RPMI8226 (cell line): ENCODE measurements at places on chromosomes 16 and 17.

- DNase-seq: no peak
These were observed 278.8 kb upstream of the C16orf82 start for GRCh38 chr16:26787924-26788323.

DNA sequence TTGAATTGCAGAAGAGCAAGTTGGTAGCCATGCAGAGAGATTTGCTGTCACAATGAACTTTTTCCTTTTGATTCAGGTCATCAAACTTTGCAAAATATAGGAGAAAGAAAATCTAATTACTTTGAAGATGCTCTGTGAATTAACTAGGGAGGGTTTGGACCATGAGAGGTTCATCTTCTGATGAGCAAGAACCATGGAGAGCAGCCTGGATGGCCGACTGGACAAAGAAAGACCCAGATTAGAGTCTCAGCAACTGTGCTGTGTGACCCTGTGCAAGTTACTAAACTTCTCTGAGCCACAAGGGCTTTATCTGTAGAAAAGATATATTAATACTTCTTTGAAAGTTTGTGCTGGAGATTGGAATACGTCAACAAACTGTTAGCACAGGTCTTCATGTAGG lies 122.6 kb upstream of the ADAMTS18 start:
- no peak for DNase-seq

GRCh38 chr16:54283725-54284318 lies 2.8 kb downstream of the IRX3 start:
- DNase-seq: no peak

DNA sequence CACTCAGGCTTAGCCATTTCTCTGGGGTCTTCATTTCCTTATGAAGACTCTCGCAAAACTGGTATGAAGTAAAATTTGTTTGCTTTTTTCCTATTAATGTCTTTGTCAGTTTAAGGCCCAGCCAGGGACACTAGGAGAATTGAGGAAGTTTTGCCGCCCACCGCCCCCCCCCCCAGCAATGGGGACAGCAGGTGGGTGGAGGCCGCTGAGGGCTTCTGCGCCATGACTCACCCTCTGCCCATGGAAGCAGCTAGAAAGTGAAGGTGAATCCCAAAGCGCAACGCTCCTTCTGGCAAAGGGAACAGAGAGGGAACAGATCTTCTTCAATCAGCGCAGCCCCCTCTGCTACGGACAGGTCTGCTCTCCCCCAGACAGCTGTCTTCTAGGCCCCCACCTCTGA lies 49.7 kb downstream of the MARF1 start:
- DNase-seq: no peak

- no peak for DNase-seq
These were observed 16.5 kb upstream of the ZC3H18 start for GRCh38 chr16:88553739-88554138.

GRCh38 chr17:82907797-82908542 lies 68.1 kb upstream of the ZNF750 start:
- no peak for DNase-seq

- no peak for DNase-seq
These were observed 610 bp downstream of the PIK3R5 start for GRCh38 chr17:8964801-8965393.

DNA sequence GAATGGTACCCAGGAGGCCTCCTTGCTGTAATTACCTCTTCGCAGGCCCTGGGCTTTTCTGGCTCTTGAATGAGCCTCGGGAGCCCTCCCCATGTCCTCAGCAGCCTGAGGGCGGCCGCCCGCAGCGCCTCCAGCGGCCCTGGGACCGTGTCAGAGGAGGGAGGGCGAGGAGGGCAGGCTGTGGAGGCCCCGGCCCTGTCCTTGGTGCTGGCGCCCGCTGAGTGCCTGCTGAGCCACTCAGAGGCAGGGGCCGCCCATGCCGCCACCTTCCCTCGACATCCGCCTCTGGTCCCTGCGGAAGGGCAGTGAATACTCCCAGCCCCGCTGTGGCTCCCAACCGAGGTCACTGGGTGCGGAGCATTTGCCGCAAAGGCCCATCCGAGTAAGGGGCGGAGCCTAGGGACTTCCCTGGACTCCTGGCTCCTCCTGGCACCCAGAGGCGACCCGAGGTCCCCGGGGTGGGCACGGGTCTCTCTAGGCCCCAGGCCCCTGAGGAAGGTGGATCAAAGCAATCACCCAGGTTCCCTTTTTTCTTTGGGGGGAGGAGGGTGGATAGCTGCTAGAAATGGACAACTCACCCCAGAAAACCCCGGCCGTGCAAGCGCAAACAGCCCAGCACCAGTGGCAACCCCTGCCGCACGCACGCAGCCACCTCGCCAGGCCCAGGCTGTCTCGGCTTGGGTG lies 2.8 kb downstream of the RBFOX3 start:
- DNase-seq: peak; percentile 76

GRCh38 chr17:27504188-27504995 lies 48.1 kb downstream of the KSR1 start:
- no peak for DNase-seq

DNA sequence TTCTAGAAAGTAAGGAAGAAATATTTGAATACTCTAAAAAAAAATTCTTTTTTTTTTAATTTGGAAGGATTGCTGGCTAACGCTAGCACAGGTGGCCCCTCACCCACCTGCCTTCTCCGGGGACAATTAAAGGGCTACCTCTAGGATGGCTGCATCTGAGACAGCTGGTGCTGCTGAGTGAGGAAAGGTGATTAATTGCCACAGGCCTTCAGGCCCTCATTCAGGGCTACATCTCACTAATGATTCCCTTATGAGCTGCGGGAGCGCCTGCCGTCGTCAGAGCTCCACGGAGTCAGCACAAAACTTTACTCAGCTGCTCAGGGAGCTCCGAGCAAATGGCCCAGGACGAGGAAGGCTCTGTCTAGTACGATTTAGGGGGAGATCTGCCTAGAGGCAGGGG lies 27.0 kb upstream of the AKTIP start:
- no peak for DNase-seq

- DNase-seq: no peak
These were observed 5.6 kb downstream of the USH1G start for GRCh38 chr17:74917430-74917829.

- DNase-seq: no peak
These were observed 55.1 kb downstream of the STXBP4 start for GRCh38 chr17:55023626-55024025.

GRCh38 chr16:81526935-81527334 lies 82.3 kb downstream of the CMIP start:
- no peak for DNase-seq

GRCh38 chr17:79340333-79341221 lies 266.0 kb downstream of the ENGASE start:
- DNase-seq: peak; percentile 91

DNA sequence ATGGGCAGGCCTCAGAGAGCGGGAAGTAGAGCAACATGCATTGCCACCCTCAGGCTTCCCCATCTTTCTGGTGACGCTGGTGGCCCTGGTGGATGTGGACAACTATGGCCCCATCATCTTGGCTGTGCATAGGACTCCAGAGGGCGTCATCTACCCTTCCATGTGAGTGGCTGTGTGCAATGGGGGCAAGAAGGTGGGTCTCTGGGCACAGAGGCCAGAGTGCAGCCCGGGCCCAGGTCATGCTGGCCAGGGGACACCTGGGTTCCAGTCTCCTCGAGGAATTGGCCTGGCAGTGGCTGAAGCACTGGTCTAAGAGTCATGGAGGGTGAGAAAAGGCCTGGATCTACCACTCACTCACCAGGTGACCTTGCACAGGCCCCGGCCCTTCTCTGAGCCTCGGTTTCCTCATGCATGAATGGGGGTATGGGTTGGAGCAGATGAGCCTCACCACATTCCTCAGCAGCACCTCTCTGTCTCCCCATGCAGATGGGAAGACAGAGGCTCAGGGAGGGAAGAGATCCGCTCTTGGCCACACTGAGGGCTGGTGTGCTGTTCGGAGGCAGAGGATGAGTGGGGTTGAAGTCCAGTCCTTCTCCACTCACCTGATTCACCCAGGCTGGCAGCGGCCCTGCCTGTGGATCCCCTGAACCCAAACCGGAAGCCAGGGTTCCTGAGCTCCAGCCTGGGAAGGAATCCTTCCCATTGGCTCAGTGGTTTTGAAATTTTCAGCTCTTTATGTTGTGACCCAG lies 7.2 kb upstream of the ADGRG3 start:
- DNase-seq: no peak

DNA sequence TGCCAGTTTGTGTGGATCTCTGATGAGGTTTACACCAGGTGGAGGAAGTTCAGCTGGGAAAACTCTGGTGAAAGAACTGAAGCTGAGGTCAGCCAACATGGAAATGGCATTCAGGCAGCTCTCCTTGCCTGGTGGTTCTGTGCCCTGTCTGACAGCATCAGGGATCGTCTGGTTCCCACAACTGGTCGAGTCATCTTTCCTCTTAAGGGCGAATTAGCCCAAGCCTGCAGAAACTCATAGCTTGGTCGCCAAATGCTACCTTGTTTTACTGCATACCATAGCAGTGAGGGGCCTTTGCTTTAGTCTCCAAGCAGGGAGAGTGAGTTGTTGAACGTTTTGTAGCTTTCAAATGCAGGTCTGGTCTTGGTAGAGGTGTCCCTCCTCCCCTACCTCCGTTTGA lies 7.2 kb downstream of the PLCG2 start:
- DNase-seq: no peak

DNA sequence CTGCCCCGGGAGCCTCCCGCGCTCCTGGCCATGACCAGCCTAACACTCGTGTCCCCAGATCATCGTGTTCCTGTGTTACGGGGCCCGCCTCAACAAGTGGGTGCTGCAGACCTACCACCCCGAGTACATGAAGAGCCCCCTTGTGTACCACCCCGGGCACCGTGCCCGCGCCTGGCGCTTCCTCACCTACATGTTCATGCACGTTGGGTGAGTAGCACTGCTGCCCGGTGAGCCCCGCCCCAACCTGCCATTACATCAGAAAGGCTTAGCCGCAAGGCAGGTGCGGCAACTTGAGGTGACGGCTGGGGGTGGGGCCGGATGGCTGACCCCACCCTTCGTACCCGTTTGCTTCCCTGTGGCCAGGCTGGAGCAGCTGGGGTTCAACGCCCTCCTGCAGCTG lies 1.4 kb downstream of the RHBDL1 start:
- DNase-seq: no peak

DNA sequence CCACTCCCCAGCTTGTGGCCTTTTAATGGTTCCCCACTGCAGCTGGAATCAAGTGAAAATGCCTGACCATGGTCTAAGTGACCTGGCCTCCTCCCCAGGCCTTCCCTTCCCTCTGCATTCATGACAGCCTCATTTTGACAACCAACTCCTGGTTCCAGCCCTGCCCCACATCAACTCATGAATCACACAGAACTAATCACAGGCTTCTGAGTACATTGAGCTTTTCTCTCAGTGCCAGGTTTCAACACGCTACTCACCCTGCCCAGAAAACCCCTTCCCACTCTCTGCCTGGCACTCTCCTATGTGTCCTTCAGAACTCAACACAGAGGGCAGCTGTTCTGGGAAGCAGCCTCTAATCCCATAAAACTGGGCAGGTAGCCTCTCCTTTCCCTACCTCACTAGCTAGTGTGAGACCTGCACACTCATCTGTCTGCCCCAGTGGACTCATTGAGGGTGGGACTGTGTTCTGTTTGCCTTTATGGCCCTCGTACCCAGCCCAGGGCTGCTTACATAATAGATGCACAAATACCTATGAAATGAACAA lies 313.6 kb downstream of the GRIN2A start:
- no peak for DNase-seq

- DNase-seq: no peak
These were observed 15.3 kb downstream of the XPO6 start for GRCh38 chr16:28196387-28196987.

- DNase-seq: no peak
These were observed 190.3 kb downstream of the KIF2B start for GRCh38 chr17:54013072-54013471.

- DNase-seq: peak; percentile 10
These were observed 716 bp downstream of the TMEM94 start for GRCh38 chr17:75457047-75457654.

DNA sequence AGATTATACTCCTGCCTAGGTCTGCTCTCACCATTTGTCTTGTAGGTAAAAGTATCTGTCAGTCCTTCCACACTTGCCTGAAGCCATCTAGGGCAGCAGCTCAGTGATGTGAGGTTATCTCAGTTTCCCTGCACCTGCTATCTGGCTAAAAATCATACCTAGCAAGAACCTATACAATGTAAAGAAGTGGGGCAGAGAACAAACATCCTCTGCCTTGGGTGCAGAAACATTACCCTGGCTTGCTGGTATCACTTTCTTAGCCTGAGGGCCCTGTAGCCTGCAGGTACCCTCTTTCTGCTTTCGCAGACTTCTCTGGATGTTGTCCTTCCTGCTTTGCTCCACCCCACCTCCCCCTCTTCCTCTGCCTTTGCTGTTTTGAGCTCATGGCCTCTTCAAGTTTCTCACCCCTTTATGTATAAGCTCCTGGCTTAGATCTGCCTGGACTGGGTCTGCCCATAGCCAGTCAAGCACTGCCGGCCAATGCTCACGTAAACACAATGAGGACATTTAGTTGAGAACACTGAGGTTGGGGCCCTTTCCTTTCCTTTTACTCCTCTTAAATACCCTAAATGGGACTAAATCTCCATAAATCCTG lies 8.7 kb upstream of the SDK2 start:
- DNase-seq: no peak

GRCh38 chr16:30949650-30950515 lies 1.0 kb downstream of the ORAI3 start:
- DNase-seq: peak; percentile 80

DNA sequence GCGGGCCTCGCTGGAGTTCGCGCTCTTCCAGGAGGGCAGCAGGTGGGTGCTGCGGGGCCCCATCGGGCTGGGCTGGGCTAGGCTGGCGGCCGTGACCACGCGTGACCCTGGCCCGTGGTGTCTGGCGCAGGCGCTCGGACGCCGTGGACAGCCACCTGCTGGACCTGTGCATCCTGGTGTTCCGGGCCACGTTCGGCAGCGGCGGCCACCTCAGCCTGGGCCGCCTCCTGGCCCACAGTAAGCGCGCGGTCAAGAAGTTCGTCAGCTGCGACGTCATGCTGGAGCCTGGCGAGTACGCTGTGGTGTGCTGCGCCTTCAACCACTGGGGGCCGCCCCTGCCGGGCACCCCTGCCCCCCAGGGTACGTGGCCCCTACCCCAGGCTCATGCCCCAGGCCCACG lies 8.0 kb upstream of the PRR35 start:
- DNase-seq: no peak

DNA sequence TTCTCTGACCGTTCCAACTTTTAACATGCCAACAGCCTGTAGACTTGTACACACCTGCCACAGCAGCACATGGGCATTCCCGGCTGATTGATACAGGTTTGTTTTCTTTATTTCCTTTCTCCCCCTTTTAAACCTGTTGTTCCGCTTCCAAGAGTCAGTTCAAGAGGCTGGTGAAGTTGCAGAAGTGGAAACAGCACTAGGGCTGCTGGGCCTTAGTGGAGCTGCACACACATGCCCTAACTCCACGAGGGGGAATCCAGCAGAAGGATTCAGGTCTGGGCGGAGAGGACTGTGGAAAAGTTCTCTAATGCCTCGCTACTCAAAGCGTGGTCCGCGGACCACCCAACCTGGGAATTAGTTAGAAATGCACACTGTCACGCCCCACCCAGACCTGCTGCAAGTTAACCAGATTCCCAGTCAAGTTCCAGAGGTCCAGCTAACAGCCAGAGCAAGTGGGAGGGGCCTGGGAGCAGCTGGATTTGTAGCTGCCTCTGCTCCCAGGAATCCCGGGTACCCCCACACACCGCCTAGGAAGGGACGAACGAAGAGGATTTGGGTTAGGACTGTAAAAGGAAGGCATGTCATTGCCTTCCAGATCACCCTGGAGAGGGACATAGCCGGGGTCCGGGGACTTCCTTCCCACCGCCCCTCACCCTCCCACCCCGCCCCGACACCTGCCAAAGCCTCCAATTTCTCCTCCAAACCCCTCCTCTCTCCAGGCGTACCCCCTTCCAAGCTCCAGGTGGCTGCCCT lies 542 bp downstream of the SLC39A11 start:
- peak; percentile 29 for DNase-seq
